ENCODE measurements at places on chromosomes 11 and 22. TPM values are rescaled to one million over a fixed set of nuclear protein-coding genes. Genes with fewer than 3 reads are reported as not detected.

The SLC22A8 gene
- not detected for total RNA-seq

The POU2AF2 gene
- total RNA-seq: not detected

The FOLH1 gene
- not detected for total RNA-seq

The AQP11 gene
- 0.24 TPM for total RNA-seq

The TMEM151A gene
- total RNA-seq: not detected

The OR5D13 gene
- not detected for total RNA-seq

The CNTN5 gene
- not detected for total RNA-seq

The DEFB131B gene
- not detected for total RNA-seq

The ANO5 gene
- total RNA-seq: not detected

The MAJIN gene
- 0.37 TPM for total RNA-seq

DNA sequence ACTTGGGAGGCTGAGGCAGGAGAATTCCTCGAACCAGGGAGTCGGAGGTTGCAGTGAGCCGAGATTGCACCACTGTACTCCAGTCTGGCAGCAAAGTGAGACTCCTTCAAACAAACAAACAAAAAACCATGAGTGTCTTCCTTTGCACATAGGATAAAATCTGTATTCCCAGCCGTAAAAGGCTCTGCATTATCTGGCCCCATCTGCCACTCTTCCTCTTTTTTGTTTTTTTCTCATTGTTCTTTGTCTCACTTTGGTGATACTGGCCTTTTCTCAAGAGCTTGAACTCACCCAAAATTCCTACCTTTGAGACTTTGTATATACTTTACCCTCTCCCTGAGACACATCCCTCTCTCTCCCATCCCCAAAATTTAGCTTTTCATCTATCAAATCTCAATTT, 17.6 kb downstream of the FDX1 start:
- DNase-seq: no peak

DNA sequence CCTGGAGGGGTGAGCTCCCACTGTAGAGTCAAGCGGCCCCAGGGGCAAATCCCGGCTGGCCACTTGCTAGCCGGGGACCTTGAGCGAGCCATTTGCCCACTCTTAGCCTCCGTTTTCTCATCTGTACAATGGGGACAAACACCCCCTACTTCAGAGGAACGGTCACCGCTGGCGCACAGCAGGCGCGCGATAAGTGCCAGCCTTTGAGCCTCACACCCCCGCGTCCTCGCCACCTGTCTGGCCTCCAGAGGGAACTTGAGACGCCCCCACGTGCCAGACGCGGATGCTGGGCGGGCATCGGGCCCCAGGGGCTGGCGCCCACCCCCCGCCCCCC, 72.6 kb upstream of the TCF20 start:
- no peak for DNase-seq

DNA sequence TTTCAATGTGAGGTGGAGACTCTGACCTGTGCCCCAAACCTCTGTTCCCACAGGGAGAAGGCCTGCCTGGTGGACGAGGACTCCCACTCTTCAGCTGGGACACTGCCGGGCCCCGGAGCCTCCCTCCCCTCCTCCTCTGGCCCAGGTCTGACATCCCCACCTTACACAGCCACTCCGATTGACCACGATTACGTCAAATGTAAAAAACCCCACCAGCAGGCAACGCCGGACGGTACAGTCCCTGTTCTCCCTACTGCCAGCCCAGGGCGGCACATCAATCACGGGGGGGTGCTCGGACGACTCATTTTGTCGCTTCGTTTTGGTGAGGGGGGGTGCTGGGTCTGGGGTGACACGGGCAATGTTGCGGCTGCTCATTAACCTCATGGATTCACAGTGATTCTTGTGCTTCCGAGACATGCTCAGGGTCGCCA, 83.3 kb upstream of the SUSD2 start:
- no peak for DNase-seq

DNA sequence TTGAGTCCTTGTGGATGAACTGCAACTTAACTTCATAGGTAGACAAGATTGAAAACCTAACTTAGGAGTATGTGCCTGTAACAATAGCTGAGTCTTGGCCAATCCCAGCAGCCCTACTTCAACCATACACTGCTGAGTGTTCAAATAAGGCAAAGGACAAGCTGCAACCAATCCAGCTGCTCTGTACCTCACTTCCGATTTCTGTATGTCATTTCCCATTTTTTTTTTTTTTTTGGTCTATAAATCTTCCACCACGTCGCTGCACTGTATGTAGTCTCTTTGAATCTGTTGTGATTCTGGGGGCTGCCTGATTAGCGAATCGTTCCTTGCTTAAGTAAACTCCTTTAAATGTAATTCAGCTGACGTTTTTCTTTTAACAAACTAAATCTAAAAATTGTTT, 35.4 kb upstream of the FLI1 start:
- DNase-seq: no peak

DNA sequence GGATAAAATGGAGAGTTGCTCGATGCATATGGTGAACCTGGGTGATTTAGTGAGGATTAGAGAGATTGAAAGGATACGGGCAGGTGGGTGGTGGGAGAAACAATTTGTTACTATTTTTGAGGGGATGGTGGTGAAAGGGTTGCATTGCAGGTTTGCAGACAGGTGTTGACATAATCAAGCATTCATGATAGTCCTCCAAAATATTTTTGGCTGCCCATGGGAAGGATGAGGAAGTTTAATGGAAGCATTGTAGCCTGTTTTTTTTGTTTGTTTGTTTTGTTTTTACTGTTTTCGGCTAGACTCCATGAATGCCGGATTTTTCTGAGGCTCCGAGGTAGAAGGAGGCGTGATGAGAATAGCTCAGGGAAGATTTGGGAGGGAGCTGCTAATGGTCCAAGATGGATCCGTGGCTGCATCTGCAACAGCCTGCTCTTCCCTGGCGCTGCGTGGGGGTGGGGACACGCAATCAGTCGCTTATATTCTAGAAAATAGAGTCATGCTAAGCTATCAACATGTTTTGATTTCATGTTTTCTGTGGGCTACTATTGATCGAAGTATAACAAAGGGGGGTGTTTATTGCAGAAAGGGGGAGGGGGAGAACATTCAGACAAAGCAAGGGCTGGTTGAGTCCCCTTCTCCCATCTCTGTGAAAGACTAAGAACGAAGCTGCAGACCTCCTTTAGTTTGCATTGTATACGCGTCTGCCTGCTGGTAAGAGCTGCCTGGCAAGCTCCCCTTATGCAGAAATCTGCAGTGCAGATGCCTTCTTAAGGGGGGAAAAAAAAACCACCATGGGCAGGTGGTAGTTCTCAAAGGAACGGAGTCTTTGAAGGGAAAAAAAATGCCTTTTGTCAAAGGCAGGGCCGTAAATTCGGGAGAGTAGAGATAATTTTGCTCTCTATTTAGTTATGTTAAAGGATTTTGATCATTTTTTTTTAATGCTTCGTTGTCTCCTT, 1.0 kb downstream of the RTN3 start:
- DNase-seq: peak; percentile 41

- DNase-seq: no peak
Observed at GRCh38 chr11:13029872-13030271, 20.8 kb downstream of the RASSF10 start.

DNA sequence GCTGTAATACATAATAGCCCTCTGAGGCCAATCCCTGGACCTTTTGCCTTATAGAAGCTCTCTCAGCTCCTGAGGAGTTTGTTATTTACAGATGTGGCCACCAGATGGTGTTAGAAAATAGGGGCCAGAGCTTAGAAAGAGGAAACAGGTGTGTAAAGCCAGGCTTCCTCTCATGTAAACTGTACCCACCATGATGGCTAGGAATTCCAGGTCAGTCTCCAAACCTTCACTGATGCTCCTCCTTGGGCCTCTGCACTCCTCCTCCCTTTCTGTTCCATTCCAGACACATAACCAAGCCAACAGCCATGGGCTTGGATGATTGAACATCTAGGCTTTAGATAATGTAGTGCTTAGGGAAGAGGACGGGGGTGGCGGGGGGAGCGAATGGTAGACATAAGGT, 39.7 kb downstream of the USP35 start:
- DNase-seq: peak; percentile 28

DNA sequence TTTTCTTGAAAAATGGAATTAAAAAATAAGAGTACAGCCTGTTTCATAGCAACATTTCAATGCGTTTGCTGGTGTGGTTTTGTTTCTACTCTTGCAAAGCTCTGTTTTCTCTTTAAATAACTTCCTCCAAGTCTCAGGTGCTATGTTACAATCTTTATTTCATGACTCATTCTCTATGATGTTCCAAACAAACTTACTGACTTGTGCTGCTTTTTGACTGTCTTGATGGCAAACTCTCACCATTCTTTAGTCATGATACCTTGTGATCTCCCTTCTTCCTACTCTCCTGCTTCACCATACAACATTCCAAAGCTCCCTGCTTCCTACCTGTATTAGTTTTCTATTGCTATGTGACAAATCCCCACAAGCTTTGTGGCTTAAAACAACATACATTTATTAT, 166.1 kb downstream of the C11orf91 start:
- DNase-seq: no peak

DNA sequence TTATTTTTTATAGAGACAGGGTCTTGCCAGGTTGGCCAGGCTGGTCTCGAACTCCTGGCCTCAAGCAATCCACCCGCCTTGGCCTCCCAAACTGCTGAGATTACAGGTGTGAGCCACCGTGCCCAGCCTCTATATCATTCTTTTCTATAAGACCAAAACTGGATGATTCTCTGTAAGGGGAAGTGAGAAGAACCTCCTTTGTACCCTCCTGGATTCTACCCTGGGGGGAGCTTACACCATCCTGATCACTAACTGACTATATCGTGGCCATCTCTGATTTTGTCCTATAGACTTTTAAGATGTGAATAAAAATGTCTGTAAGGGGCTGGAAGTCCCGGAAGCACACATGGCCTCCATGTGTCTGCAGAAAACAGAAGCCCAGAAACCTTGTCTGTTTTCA, 9.1 kb downstream of the PIWIL4 start:
- DNase-seq: no peak

DNA sequence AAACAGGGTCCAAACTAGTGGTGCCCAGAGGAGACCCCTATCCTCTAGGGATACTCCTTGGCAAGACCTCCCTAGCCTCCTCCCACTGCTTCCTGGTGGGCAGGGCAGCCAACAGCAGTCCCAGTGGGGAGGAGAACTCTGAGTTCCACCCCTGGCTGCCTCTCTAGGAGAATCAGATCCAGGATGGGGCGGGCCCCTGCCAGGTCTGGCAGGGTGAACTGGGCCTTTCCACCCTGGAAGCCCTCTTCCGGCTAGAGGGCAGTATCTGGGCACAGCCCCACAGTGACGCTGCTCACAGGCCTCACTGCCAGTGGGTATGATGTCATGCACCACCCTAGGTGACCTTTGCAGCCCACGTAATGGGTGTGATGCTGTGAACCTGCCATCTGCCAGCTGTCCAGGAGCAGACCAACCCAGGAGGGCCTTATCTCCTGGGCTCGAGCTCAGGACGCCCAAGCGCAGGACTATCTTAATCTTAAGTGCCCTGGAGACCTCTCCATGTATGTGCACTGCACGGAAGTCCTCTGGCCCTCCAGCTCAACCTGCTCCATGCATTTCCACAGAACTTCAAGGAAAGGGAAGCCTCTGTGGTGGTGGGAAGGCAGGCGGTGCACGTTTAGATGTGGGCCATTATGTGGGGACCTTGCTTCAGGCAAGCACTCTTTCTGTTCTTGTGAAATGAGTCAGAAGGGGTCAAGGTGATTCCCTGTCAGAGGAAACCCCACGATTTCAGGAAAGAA, 31.8 kb upstream of the FCHSD2 start:
- no peak for DNase-seq

DNA sequence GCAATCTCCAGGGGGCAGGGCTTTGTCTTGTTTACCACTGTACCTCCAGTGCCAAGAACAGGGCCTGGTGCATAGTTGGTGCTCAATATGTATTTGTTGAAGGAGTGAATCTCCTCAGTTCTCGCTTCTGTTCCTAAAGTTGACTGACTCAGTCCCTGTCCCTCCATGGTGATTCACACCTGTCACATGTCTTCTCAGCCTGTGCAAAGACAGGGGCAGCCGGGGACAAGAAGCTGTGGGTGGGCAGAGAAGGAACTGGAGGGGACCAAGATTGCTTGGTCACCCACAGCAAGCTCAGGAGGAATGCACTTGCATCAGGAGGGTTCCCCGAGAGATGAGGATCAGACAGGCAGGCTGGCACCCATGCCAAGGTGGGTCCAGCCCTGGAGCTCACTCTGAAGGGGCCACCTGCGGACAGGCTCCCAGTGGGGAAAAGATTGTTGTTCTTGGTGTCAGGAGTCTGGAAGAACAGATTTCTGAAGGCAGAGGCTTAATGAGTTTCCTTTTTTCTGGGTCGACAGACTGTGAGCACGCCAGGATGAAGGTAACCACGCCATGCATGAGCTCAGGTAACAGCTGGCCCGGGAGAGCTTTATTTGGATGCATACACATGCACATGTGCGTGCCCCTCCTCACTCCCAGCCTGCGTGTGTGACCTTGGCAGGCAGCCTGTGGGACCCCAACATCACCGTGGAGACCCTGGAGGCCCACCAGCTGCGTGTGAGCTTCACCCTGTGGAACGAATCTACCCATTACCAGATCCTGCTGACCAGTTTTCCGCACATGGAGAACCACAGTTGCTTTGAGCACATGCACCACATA, 16.9 kb downstream of the IL17RA start:
- DNase-seq: no peak

DNA sequence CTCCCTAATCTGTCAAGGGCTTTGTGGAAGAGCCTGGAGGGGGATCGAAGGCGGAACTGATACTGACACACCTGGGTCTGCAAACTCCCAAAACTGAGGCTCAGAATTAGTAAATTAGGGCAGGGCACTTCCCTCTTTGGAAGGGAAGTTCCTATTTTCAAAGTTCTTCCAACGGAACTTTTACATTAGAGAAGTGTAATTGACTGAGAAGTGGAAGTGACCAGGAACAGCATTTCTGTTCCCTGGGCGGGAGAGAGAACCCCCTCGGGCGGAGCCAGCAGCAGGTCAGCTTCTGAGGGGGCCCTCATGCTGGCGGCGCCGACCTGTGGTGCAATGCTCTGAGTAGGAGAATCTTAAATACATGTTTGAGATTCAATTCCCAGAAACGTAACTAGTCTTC, 1.1 kb upstream of the CBL start:
- DNase-seq: no peak

GRCh38 chr22:36768616-36769015, 7.3 kb downstream of the IFT27 start:
- no peak for DNase-seq

GRCh38 chr11:66886671-66887221, 29.9 kb downstream of the LRFN4 start:
- DNase-seq: no peak

DNA sequence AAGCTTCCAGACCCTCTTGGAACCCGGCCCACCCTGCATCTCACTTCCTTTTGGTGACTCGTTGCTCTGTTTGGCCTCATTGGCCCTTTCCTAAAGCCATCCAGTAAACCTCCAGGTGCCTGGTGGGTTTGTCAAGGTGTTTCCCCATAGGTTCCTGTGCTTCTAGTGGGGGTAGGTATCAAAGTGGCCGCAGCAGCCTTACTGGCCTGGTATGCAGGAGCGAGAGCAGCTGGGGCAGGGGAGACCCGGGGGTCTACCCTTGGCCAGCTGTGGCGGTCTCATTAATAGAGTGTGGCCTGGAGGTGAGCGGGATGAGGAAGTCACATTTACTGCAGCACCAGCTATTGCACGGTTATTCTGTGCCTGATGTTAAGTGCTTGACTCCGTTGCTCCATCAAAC, 4.1 kb downstream of the APOA4 start:
- DNase-seq: no peak

All from activated naive CD4-positive, alpha-beta T cell treated with anti-CD3 and anti-CD28 coated beads for 36 hours (primary cell).